Fibroblast of skin of left biceps (primary cell): ENCODE measurements at places on chromosomes 16 and 17.

- no peak for DNase-seq
Measured at GRCh38 chr16:12086822-12087221, 110.3 kb downstream of the SNX29 start.

DNA sequence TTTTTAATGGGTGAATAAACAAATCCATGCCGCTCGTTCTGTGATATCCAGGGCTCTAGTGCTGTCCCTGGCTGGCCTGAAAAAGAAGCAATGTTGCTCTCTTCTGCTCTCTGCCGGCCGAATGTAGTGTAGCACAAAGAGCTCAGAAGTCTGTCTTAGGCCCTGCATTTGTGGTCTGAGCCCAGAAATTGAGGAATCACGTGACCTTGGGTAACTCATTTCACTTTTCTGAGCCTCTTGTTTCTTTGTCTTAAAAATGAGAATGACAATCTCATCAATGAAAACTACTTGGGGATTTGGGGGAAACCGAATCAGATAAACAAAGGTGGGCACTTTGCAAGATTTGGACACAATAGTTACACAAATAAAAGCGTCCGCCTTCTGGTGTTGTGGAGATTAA is 381.6 kb upstream of the ASIC2 start:
- DNase-seq: peak; percentile 3

DNA sequence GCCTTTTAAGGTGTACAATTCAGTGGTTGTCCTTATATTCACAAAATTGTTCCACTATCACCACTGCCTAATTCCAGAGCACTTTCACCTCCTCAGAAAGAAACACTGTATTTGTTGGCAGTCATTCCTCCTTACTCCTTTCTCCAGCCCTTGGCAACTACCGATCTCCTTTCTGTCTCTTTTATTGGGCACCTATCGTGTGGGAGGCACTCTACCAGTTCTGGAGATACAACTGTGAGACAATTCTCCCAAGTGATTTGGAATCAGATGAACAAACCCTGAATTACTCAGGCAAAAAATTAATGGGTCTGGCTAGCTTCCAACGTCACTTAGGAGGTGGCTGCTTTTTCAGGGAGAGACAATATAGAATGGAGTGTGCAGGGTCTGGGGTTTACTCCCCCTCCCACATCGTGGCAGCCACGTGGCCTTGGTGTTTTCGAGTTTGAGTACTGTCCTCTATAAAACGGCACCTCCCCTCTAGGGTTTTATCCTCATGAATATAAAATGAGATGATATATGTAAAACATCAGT is 63.9 kb downstream of the SHISA9 start:
- no peak for DNase-seq

DNA sequence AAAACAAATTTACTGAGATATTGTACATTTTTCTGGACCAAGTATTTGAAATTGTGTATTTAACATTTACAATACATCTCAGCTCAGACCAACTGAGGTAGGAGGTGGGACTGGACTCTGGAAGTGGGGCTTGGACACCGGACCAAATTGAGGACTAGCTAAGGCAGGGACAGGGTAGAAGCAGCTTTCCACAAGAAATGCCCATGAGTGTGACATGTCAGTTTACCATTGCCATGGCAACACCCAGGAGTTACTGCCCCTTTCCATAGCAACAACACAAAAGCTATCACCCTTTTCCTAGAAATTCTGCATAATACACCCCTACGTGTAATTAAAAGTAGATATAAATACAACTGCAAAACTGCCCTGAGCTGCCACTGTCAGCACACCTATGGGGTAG is 191.5 kb upstream of the ASIC2 start:
- no peak for DNase-seq

DNA sequence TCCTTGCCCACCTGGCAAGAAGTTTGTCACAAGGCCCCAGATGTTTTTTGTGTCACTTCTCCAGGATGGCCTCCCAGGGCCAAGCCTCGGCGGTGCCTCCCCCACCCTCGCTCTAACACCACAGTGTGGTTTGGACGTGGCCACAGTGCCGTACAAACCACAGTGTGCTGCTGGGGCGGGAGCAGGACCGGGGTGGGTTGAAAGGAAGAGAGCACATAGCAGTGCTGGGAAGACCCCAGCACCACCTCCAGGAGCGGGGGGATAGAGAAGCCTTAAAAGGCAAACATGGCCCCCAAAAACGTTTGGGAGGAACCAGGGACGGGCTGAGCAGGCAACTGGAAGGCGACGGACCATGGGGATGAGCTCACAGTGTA is 5.0 kb upstream of the BCL6B start:
- no peak for DNase-seq

- DNase-seq: no peak
Measured at GRCh38 chr16:3135126-3135715, 392 bp downstream of the ZNF213 start.

DNA sequence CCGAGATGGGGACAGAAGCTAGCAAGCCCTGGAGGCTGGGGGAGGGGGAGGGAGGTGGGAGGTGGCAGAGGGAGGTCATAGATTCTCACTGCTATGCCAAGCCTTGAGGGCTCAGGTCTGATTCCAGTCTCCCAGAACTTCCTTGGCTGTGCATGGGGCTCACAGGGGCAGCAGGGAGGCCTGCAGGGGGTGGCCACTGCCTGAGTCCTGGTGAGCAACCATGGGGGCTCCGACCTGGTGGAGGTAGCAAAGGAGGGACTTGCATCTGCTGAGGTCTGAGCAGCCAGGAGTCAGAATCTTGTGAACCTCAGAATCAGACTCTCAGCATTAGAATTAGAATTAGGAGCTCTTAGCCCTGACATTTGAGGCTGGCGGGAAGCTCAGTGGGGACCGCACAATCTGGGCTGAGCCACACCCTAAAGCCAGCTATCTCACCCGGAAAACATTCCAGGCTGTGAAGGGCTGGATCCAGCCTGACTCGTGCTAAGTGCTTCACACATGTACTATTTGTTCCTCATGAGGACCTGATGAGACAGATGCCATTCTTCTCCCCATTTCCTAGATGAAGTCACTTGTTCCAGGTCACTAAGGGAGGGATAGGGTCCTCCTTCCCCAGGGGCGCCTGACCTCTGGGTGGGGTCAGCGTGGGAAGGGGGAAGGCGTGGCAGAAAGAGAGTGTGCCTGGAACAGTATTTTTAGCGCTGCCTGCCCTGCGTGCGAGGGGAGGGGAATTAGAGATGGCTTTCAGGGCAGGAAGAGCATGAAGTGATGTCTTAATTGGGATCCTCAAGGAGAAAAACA is 17.3 kb upstream of the KCNJ12 start:
- DNase-seq: no peak

- no peak for DNase-seq
Measured at GRCh38 chr17:40157973-40158372, 17.6 kb downstream of the CASC3 start.

GRCh38 chr17:77392376-77393273 is 251.9 kb downstream of the SEC14L1 start:
- no peak for DNase-seq

DNA sequence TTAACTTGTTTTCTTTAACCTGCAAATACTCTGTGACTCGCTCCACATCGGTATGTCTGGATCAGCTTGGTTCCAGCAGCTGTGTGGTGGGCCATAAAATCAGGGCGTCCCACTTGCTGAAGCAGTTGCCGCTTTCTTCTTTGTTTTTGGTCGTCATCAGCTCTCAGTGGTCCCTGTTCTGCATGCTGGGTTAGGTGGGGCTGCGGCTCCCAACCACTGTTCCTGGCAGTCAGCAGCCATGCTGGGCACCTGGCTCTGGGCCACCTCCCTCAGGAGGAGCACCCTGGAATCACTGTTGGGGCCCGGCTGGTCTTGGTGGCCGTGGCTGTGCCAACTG is 23.0 kb downstream of the MGRN1 start:
- DNase-seq: no peak

GRCh38 chr16:56617212-56618085 is 8.1 kb upstream of the MT1E start:
- no peak for DNase-seq

DNA sequence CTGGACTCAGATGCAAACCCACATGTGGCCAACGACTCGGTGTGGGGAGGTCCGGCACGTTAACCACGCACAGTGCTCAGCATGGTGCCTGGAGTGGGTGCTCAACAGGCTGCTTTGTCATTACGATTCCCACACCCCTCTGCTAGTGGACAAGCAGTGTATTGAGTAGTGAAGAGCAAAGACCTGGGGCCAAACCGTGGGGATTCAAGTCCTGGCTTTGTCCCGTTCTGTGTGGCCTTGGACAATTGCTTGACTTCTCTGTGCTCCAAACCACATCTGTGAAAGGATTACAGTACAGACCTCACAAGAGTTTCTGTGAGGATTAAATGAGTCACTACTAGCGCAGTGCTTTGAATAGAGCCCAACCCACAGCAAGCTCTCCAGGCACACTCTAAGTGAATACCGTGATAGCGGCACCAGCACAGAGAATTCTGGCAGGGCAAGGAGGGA is 33.8 kb downstream of the TRPV2 start:
- no peak for DNase-seq

GRCh38 chr17:42629411-42630009 is 20.0 kb downstream of the TUBG1 start:
- DNase-seq: no peak

- no peak for DNase-seq
Measured at GRCh38 chr17:29980261-29980660, 38.8 kb downstream of the EFCAB5 start.

DNA sequence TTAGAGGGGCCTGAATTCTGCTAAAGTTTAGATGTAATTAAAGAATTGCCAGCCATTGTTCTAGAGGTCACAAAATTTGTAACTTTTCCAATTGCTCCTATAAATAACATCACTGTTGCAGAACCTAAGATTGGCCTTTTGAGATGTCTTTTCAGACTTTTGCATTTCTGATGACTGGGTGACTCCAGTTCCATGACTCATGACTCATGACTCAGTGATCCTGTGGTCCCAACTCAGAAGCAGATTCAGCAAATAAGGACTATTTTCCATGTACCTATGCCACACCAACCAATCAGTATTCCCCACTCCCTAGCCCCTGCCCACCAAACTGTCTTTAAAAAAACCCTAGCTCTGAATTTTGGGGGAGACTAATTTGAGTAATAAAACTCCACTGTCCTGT is 740.9 kb downstream of the CDH8 start:
- DNase-seq: no peak

DNA sequence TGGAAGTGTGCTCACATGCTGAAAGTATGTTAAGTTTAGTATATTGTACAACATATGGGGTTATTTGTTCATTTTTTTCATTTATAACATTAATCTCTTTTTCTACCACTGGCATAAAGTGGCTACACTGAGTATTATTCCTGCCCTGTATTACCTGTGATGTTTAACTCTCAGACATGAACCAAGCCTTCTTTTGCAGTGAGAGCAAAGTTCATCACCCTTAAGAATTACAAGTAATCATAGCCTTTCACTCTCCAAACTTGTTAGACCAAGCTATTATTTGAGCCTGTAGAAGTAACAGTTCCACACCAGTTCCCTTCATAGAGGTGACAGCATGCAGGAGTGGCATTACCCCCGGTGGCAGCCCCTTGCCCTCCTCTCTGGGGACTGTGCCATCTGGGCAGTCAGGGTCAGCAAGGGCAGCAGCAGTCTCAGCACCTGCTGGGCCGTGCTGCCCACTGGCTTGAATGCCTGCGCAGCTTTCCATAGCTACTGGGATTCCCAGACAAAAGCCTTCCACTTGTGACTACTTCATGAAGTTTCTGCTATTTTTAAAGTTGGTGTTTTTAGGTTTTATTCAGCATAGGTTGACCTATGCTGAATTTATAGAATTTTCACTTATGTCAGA is 71.3 kb downstream of the TMC6 start:
- DNase-seq: no peak

DNA sequence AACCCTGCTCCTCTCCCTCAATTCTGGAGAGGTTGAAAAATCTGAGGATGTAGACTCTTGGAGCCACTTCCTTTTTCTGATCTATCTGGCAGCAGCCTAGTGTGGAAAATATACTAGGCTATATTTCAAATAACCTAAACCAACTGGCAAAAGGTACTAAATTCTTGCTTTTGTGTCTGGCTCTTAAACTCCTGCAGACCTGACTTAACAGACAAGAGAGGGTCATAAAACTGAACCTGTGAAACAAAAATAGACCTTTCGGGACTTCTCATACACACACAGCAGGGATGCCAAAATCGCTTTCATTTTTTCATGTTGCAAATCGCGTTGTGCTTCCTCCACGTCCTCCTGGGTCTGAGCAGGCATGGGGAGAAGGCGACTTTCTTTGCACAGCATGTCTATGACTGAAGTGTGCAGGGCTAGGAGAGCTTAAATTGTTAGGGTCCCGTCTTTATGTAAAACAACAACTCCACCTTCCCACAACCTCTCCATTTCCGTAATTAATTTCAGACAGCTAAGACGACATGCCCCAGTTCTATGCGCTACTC is 520.7 kb upstream of the PSMD7 start:
- no peak for DNase-seq

GRCh38 chr16:66275775-66276428 is 90.6 kb upstream of the CDH5 start:
- DNase-seq: peak; percentile 39

DNA sequence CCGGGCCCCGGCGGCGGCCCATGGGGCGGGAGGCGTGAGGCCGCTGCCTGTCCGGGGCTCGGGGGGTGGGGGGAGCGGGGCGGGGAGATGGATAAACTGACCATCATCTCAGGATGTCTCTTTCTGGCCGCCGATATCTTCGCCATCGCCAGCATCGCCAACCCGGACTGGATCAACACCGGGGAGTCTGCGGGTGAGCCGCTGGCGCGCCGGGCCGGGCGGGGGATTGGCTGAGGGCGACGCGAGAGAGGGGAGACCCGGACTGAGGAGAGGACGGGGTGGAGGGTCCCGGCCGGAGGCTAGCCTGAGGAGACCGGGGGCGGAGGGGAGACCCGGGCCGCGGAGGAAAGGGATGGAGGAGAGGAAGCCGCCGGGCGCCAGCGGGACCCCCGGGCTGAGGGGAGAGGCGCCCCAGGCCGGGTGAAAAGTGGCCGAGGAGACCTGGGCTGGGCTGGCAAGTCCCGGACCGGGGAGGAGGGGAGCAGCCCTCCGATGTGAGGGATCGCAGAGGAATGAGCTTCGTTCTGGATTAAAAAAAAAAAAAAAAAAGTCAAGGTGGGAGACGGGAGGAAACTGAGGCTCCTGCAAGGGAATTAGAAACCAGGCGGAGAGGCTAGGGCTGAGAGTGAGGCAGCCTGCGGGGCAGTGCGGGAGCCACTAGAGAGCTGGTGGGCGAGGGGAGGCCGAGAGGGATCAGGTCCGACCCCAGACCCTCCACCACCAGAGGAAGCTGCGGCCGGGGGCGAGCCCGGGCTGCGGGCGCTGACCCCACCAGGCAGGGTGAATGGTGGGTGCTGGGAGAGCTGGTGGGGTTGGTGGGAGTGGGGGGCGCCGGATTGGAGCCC is 526 bp downstream of the MOSMO start:
- DNase-seq: no peak

GRCh38 chr17:33086878-33087277 is 95.2 kb downstream of the SPACA3 start:
- DNase-seq: no peak

DNA sequence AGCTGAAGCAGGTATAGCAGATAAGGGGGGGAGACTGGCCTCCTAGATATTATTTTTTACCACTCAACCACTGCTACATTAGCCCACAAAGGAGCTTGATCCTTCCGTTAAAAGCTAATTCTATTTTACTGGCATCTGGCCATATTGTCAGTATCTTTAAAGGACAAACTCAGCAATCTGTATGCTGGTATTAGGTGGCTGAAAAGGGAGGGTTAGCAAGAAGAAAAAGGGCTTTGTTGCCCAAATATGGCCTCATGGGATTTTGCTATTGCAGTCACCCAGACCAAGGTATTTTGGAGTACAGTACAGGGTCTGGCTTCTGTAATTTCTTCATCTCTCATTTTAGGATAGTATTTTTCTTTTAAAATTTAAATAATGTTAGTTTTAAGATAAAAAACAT is 14.4 kb downstream of the RFWD3 start:
- no peak for DNase-seq
